Stimulated activated CD4-positive, alpha-beta T cell treated with anti-CD3 and anti-CD28 coated beads, Interleukin-2, amount 100 ng/mL, for 24 hours (primary cell): ENCODE measurements at places on chromosomes 7 and 10.

DNA sequence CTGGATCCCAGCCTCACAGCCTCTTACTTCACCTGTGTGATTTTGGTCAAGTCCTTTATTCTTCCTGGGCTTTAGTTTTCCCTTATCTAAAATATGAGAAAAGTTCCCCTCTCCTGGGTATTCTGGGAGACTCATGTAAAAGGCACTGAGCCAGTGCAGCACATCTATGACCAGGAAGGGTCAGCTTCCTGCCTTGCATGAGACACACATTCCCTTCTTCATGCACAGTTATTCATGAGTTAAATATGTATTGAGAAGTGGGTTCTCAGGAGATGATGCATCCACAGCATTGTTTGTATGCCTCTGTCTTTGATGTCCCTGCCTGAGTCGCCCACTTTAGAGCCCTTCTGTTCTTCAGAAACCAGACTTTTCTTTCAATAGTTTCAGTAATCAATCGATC lies 33.3 kb downstream of the EGFR start:
- no peak for DNase-seq

DNA sequence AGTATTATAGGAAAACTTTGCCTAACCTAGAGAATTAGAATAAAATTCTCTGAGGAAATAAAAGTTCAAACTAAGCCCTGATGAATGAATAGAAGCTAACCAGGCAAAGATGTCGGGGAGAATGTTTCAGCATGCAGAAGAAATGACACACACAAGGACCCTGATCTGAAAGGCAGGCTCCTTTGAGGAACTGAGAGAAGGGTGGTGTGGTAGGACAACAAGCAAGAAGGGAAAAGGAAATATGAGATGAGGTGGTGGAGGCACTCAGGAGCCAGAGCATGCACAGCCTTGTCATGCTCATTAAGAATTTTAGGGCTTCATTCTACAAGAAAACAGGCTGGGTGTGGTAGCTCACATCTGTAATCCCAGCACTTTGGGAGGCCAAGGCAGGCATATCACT lies 90.6 kb downstream of the ARHGAP12 start:
- no peak for DNase-seq

DNA sequence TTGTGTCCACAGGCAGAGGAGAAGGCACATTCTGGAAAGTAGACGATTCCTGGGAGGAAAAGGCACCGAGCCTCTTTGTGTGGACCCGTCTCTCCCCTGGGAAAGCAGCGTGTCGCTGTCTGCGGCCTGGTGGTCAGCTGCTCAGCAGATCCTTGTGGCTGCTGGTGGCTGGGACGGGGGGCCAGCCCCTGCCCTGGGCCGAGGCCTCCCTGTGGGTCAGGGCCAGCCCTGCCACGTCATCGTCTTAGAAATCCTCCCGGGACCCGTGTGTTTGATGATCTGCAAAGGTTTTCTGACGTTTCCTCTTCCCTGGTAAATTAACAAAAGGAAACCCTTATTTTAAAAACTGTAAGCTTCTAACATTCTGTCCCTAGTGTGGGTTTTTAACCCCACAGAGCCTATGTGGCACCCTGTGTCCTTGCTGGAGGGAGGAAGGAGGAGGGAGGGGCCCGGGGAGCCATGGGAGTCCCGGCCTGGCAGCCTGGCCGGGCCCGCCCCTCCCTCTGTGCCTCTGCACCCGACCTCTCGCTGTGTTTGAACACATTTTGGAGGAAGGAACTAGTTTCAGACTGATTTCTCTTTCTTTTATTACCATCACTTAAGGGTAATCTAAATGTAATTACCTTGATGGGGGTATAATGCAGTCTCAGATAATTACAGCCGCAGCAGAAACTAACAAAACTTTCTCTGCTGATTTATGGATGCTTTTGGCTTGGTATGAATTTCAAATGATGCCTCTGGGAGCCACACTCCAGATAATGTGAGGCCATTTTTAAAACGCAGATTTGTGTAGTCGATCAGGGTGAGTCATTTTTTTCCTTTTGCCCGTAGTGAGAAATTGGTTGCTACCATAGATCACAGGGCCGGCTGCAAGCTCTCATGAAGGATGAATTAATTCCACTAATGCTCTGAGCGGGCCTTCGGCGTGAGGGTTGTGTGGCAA lies 85.5 kb downstream of the NKX6-2 start:
- DNase-seq: no peak

GRCh38 chr10:6333086-6333485 lies 130.4 kb downstream of the PFKFB3 start:
- DNase-seq: no peak

- DNase-seq: no peak
These were observed 28.7 kb downstream of the LCOR start for GRCh38 chr10:96860631-96861277.

DNA sequence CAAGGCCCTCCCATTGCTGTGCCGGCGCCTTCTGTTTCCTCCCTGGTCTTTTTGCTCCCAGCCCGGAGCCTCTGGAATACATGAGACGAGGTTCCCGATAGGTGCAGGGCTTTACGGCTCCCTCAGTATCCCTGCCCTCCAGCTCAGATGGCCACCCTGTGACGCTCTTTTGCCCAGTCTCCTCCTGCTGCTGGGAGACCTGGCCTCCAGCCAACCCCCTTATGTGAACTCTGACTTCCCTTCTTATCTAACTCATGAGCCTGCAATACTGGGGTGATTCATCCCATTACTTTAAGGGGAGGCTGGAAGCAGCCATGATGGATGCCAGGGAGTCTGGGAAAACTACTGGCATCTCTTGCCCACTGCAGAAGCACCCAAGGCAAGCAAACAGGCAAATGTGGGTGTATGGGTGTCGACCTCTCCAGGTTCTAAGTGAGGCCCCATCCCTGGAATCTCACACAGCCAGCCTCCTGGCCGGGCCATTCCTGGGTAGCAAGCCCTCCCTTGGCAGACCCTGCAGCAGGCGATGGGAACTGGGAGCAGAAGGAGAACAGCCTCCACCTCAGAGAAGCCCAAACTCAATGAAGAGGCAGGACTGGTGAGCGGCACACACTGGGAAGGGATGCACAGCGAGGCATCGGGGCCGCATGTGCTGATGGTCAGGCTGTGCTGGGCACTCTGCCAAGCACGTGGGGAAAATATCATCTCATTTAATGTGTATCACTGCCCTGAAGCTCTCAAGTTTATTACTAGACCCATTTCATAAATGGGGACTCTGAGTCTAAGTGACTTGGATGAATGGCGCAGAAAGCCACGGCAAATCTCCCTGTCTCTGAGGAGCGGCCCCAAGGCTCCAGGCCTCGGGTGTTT lies 97.5 kb downstream of the FAM53B start:
- DNase-seq: no peak

- no peak for DNase-seq
These were observed 374.6 kb downstream of the DNAJB6 start for GRCh38 chr7:157711353-157711888.

- no peak for DNase-seq
These were observed 95.6 kb downstream of the OSBPL3 start for GRCh38 chr7:24884401-24884800.

DNA sequence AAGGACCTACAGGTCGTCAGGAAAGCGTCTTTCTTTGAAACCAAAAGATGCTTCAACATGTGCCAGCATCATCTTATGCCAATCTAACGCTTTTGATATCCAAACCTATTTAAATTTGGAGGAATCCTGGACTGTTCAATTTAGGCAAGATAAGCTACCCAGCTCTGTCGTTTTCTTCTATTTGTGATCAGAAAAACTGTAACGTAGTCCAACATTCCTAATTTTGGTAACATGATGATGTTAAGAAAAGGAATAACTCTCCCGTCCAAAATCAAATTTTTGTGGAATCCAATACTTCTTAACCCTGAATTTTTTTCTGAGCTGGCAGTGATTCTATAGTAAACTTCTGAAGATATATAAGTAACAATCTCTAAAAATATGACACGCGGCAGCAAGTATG lies 93.3 kb upstream of the MKX start:
- no peak for DNase-seq
